ENCODE measurements at places on chromosomes 16 and 17.

DNA sequence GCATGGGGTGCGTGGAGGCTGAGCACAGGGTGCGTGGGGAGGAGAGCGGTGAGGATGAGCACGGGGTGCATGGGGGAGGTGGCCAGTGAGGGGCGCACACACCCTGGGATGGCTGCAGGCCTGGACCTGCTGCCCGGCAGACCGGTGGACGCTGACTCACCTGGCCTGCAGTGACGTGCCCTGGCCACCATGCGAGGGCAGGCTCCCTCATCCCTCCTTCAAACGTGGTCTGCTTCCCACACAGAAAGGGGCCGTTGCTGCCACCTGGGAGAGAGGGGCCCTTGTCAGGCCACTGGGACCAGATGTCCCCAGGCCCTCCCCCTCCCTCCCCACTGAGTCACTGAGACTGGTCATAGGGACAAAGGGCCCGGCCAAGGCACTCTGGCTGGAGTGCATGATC is 20.1 kb upstream of the APRT start:
- no peak for DNase-seq

GRCh38 chr17:28493460-28493859 is 12.7 kb upstream of the FOXN1 start:
- DNase-seq, result no peak

GRCh38 chr16:48361012-48361411 is 24.2 kb downstream of the SIAH1 start:
- DNase-seq, result no peak

DNA sequence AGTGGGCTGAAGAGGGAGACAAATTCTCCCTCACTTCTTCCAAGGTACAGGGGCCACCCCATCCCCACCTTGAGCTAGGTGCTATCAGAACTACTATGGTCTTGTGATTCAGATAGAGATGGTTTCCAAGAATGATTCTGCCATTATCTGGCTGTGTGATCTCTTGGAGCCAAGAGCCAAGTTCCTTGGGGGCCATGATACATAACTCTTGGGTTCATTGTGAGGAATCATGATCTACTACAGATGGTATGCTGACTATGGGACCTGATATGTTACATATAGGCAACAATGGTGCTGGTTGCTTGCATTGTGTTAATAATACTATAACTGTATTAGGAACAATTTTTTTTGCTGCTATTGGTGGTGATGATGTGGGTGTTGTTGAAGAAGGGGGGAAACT is 45.7 kb downstream of the DYNLRB2 start:
- DNase-seq, result no peak

DNA sequence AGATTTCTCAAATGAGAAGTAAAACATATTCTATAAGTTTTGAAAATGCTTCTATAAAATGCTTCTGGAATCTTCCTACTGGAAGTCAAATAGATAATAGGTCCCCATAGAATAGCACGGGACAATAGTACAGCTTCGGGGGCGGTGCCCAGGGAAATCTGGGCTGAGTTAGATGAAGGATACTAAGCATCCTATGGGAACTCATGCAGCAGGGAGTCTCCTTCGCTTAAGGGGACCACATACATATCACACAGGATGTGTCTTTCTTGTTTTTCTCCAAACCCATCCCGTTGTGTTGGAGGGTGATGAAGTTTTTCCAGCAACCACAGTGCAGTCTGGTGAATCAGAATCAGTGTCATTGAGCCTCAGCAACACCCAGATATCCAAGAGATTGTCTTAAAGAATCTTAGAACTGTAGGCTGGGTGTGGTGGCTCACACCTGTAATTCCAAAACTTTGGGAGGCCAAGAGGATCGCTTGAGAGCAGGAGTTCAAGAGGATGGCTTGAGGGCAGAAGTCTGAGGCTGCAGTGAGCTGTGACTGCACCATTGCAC is 84.2 kb downstream of the PITPNC1 start:
- DNase-seq, result no peak

GRCh38 chr16:18829251-18829650 is 27.9 kb upstream of the ARL6IP1 start:
- no peak for DNase-seq

DNA sequence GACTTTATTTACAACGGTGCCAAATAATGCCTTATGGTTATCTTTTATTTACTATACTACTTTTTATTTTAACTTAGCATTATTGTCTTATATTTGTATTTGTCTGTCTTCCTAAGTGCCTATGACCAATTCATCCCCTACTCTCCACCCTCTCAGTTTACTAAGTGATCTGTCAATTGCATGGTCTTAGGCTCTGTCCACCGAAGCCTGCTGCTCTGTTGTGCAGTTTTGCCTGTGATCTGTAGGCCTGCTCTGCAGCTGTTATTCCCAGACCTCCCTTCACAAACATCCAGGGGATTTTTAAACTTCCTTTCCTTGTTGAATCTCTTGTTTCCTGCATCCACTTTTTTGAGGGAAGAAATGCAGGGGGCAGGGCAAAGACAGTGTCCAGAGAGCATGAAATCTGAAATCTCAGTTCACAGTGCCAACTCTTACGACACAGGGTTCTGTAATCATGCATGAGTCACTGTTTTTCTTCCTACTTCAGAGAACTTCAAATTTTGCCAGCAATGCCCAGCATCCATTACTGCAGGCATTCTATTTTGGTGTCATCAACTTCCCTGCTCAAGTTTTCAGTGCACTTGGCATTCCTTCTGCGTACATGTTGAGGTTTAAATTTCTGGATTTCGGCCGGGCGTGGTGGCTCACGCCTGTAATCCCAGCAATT is 11.4 kb downstream of the SLFN5 start:
- DNase-seq, result peak; percentile 71

DNA sequence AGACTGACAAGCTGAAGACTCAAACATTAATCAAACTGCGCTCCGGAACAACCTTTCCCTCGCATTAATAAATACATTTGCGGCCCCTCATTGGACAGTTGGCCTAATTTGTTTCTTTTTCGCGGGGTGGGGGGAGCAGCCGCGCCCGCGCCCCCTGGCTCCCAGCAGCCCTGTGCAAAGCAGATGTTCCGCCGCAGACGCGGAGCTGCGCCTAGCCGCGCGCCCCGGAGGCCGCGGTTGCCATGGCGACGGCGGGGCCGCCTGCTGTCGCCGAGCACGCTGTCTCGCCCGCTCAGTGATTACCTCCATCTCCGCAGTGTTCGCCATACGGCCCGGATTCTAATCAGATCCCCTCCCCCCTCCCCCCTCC is 25.5 kb downstream of the COPZ2 start:
- peak; percentile 72 for DNase-seq

DNA sequence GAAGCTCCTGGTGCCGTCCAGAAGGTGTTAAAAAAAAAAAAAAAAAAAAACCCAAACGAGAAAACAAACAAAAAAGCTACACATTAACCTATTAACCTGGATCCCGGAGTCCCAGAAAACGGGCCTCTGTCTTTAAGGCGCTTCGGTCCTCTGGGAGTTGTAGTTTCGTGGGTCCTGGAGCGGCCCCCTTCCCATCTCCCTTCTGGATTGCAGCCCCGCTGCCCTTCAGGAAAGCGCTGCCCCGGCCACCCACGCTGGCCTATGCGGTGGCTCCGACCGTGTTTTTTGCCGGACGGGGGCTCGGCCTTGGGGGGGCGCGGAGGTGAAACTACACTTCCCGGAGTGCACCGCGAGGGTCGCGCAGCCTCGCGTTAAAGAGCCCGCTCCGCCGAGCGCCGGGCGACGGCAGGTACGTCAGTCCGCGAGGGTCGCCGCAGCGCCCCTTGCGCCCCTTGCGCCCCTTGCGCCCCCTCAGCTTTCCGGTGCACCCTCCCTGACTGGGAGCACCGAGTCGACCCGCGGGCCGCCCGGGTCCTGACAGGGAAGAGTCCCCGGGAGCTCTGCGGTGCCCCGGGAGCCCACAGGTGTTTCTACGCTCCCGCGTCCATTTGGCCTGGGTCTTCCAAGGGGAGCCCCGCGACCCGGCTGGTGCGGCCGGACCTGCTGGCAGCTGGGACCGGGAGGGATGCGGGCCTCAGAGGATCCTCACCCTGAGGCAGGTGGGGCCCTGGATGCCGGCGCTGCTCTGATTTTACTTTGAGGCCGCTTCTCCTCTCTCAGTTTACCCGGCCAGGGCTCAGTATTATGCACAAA is at the start of gene FCSK:
Gene FCSK, plus strand, starts transcription at position 374 of the 813 bp plus-strand sequence. CDS start 8,596 bp downstream, outside the sequence.
- peak; percentile 86 for DNase-seq

- DNase-seq, result peak; percentile 80
Observed at GRCh38 chr17:7912927-7913524, 3.1 kb downstream of the RNF227 start.

DNA sequence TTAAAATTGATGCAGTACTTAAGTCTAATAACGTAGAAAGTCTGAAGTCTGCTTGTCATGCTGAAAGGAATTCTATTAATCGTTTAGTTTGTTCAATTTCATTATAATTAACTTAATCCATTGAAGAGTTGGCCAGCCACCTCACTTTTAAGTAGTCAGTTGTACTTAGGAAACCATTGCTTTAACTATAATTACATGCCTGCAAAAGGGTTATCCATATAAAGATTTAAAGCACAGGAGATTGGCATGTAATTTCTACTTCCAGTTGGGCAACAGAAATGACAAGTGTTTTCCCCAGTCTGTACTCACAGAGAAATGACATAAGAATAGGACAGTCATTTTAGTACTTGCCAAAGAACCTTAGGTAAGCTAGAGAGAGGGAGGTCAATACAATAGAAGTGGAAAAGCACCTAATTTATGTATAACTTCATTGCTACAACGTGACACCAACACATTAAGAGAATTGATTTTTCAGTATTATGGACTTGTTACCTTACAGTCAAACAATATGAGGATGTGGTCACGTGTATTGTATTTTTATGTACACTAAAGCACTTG is 3.7 kb upstream of the USP32 start:
- DNase-seq, result no peak

- no peak for DNase-seq
Observed at GRCh38 chr16:19166500-19166899, 1.5 kb upstream of the SYT17 start.

- no peak for DNase-seq
Observed at GRCh38 chr17:69588827-69589239, 174.3 kb downstream of the MAP2K6 start.

DNA sequence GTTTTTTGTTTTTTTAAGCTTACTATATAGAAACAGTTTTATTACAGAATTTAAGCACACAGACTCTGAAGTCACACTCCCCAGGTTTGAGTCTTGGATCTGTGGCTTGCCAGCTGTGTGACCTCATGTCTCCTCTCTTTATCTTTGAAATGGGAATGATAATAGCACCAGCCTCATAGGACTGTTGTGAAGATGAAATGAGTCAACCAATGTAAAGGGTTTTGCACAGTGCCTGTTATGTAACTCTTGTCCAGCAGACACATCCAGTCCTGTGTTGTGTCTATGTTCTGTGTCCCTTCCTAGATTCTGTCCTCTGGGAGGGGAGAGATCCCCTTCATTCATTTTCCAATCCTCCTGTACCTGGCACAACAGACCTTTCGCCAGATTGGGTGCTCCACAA is 3.1 kb upstream of the CPD start:
- no peak for DNase-seq

DNA sequence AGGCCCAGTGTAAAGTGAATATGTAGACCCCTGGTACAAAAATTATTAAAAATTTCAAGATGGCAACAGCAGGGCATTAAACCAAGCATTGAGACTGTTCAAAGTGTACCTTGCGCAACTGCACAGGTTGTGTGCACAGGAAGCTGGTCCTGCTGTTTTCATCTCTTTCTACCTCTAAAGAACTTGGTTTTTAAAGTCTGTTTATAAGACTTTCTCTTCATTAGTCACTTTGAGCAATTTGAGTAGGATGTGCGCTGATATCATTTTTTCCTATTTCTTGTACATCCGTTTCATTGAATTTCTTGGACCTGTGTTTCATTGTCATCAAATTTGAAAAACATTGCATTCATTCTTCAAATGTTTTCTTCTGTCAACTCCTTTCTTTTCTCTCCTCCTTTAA is 16.8 kb upstream of the PMP22 start:
- no peak for DNase-seq

DNA sequence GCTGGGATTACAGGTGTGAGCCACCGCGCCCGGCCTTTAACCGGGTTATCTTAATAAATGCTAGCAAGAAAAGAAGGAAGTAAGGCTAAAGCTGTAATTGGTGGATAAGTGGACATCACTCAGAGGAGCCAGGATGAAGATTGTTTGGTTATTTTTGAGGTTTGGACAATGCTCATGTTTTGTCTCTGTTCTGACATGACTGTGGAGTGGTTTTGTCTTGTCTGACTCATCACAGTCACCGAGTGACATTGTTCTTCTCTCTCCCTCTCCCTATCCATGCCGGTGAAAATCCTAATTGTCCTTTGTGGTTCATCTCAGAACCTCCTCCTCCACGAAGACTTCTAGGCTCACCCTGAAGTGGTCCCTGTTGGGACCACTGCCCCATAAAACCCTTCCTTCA is 23.5 kb upstream of the GRIN2A start:
- DNase-seq, result no peak

GRCh38 chr16:951660-952301 is 19.0 kb downstream of the LMF1 start:
- no peak for DNase-seq

DNA sequence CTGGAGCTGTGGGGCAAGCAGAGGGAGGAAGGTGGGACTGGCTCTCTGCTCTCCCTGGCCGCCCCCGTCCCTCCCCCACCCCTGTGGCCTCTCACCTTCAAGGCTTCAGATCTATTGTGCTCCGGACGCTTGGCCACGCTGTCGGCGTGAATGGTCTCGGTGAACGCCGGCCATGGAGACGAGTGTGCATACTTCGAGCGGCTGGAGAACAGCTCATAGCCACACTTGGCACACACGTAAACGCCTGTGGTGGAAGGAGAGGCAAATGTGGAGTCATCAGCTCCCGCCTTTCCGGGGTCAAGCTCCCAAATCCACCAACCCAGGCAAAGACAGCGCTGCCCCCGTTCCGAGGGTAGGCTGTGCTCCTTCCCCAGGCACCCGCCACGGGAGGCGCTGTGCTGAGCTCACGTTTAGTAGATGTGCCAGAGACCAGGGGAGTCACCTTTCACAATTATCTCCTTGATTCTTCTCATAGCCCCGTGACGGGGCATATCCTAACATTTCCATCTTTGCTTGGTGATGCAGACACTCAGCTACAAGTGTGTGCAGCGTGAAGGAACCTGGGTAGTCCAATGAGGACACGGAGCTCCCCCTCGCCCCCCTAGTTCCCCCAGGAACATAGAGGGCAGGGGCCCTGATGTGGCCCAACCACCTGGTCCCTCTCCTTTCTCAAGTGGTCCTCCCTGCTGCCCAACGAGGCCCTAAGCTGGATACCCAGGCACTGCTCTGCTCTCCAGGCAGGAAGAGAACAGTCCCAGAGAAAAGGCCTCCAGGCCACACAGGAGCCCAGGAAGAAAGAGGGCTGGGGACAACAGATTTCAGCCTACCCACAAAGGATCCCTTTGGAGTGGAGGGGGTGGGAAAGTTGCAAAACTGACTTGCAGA is 1.6 kb downstream of the MSRB1 start:
- no peak for DNase-seq

DNA sequence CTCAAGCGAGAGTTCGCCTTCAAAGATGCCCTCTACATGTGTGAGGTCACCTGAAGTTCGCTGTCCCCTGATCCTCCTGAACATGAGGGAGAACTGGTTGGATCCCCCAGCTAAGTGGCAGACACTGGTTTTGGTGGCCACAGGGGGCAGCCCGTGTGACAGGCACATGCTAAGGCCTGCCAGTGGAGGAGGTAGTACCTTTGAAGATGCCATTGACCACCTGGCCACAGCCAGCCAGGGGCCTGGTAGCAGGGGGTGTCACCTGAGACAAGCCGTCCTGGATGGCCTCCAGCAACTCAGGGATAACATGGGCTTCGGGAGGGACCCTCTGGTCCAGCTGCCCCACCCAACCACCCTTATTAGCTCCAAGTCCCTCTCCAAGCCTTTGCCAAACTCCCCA is 7.3 kb upstream of the ALDH3A1 start:
- no peak for DNase-seq

- no peak for DNase-seq
Observed at GRCh38 chr17:7043182-7043496, 753 bp downstream of the SLC16A11 start.

All from hepatocyte (in vitro differentiated cells).